Islet precursor cell (in vitro differentiated cells): ENCODE measurements at places on chromosomes 1 and 21.

DNA sequence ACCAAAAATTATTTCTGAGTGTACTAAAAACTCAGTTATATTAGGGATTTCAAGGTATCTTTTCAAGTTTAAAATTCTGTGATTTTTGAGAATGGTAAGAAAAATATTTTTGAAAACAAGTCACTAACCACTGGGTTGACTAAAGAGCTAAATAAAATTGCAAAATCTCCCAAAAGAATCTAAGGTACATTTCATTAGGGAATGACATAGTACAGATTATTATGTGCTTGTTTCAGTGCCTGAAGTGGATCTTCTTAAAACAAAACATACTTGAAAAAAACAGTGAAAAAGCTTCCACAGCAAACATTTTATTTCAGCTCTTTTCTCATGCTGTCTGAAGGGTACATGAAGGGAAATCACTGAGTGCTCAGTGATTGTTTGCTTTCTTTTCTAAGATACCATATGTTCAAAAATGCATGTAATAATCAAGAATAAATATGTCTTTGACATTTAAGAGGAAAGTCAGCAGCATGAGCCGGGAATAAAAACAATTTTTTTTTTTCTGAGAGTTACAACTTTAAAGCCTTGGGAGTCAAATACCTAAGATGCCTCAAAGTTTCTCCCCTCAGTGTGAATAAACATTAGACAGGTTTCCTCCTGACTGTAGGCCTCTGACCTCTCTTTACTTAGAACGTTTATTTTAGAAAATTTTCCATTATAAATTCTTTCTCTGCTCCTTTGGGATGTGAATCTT lies 200.7 kb downstream of the KCNT2 start:
- DNase-seq: no peak

GRCh38 chr1:227111782-227112181 lies 171.7 kb downstream of the COQ8A start:
- DNase-seq: no peak

- no peak for DNase-seq
These were observed 465.2 kb downstream of the NCAM2 start for GRCh38 chr21:21463456-21463855.

DNA sequence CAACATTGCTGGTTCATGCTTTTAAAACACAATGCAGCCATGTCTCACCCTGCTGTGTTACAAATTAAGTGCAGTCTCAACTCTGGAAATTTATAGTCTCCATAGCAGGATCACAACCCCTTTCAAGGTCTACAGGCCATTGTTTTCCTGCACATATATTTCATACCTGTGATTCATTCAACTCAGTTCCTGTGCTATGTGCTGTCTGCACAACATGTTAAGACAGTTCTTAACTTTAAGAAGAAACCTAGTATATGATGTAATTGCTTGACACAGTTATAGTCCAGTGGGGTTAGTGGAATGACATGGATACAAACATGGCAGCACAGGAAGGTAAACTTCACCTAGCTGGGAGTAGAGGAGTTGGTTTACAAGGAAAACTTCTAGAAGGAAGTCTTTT lies 106.4 kb downstream of the IFI44 start:
- DNase-seq: no peak

DNA sequence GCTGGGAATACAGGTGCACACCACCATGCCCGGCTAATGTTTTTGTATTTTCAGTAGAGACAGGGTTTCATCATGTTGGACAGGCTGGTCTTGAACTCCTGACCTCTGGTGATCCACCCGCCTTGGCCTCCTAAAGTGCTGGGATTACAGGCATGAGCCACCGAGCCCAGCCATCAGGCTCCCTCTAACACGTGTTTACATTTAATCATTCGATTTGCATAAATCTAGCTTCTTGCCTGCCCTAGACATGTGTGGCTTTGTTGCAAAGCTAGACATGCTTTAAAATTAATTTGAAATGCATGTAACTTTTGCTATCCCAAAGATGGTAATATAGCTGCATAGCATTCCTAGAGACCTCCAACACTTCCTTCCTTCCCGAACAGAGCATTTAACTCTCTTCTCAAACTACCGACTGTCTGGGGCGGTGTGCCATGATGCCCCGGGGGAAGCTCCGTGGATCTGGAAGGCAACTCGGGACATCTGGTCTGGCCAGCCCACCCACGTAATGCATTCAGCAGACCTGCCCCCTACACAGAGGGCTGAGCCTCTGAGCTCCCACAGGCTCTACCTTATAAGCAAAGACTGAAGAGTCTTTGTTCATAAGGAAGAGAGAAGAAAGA lies 34.6 kb upstream of the NID1 start:
- DNase-seq: peak; percentile 88

- DNase-seq: no peak
These were observed 15.7 kb downstream of the REG4 start for GRCh38 chr1:119795261-119796200.

DNA sequence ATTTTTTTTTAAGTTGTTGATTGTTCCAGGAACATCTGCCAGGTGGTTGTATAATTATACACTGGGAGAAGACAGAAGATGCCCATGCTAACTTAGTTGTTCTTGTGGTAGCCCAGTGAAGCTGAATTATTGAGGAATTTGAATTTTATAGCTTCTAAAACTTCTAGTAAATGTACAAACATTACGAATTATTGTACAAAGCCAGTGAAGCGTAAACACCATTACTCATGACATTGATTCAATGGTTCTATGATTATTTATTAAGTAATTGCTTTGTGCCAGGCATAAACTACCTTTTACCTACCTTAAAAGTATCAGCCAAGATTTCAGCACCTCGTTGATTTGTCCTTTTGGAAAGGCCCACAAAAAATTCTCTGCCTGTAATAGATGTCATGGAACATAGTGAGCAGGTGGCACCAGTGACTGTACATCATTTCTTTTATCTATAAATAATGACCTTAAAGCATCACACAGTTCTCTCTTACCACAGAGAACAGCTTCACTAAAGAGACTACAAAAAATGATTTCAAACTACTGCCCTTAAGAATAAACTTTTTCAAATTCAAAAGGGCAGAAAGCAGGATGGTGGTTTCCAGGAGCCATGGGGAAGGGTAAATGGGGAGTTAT lies 74.9 kb upstream of the BCL10 start:
- DNase-seq: no peak

DNA sequence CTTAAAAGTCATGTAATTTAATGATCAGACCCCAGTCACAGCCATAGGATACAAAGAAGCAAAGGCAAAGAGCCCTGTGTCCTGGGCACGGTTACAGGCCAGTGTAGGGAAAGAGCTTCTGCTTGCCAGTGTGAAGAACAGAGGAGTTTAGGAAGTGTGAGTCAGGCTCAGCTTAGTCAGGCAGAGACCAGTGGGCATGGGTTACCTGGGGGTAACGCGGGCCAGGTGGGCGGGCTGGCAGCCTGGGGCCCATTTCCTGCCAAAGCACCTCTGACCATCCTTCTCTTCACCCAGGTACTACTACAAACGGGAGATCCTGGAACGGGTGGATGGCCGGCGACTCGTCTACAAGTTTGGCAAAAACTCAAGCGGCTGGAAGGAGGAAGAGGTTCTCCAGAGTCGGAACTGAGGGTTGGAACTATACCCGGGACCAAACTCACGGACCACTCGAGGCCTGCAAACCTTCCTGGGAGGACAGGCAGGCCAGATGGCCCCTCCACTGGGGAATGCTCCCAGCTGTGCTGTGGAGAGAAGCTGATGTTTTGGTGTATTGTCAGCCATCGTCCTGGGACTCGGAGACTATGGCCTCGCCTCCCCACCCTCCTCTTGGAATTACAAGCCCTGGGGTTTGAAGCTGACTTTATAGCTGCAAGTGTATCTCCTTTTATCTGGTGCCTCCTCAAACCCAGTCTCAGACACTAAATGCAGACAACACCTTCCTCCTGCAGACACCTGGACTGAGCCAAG lies 4.7 kb downstream of the ELF3 start:
- no peak for DNase-seq

- no peak for DNase-seq
These were observed 72.1 kb downstream of the SKI start for GRCh38 chr1:2300004-2300771.

DNA sequence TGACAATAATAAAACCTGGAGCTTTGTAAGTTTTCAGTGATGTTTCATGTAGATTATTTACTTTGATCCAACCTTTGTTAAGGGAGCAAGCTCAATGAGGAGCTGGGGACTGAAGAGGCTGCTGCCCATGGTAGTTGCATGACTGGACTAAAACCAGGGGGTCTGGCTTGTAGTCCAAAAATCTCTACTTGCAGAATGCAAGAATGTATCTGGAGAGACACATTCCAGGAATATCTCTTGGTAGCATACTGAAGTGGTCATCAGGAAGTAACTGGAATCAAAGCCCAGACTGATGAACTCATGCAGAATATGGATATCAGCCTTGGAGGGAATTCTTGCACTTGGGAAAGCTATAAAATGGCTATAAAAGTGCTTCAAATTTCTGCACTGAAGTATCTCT lies 5.8 kb upstream of the KIAA0040 start:
- peak; percentile 66 for DNase-seq

DNA sequence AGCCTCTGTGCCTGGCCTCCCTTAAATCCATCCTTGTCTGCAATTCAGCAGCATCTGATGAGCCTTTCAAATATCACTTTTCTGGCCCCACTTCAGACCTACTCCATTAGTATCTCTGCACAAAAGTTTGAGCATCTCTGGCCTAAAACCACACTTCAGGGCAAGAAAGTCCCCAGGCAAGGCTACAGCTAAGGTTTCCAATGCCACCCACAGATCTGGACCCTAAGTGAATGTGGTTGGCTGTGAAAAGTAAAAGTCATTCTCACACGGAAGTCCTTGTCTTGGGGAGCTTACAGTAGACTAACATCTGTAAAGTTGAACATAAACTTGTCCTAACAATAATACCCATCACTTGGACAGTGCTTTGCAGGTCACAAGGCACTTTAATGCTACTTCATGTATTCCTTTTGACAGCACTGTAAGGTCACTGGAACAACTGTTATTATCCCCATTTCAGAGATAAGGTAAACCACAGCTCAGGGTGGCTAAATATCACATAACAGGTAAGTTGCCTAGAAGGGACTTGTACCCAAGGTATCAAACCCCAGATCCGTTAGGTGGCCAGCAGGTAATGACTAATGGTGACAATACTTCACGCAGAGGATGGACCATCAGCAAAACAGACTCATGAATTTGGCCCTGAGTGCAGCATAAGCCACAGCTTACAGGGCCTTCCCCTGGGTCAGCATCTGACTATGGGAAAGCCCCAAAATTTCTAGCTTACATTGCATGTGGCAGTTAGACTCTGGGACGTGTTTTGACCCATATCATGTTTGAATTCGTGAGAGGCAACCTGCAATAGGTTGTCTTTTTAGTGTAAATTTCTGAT lies 356.0 kb downstream of the HHAT start:
- DNase-seq: no peak

DNA sequence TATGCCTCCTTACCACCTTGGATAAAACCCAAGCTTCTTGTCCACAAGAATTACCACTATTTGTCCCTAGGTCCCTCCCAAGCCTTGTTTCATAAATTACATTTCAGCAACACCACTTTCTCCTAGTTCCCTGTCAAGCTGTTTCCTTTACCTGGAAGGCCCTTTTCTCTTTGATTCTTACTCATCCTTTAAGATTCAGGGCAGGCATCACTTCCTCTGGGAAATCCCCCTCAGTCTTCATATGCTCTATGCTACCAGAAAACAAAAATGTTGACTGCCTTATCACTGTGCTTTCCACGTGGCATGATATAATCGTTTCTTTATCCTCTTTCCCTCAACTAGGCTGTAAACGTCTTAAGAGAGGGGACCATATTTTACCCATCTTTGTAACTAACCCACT lies 102.7 kb downstream of the LYST start:
- no peak for DNase-seq

DNA sequence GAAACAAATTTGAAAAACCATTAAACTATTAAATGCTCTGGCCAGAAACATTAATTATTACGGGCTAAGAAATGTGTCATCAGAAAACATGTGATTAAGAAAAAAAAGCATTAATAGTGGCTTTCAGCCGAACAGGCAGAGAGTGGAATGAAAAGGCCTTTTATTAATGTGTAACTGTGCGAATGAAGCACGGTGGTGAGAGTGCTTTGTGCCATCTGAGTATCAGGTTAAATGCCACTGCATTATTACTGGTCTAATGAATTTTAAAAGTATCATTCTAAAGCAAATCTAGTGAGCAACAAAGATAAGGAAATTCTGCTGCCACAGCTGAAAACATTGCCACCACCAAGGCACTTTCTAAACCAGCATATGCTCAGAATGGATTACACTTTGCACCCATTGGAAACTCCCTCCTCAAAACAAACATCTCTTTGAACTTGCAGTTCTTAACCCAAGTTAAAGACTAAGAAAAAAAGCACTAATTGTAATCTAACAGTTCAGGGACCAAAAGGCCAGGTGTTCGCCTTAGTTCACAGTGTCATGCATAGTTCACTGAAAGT lies 30.0 kb upstream of the SSX2IP start:
- DNase-seq: no peak

- DNase-seq: peak; percentile 38
These were observed 174.2 kb downstream of the PTPRU start for GRCh38 chr1:29410476-29410875.

DNA sequence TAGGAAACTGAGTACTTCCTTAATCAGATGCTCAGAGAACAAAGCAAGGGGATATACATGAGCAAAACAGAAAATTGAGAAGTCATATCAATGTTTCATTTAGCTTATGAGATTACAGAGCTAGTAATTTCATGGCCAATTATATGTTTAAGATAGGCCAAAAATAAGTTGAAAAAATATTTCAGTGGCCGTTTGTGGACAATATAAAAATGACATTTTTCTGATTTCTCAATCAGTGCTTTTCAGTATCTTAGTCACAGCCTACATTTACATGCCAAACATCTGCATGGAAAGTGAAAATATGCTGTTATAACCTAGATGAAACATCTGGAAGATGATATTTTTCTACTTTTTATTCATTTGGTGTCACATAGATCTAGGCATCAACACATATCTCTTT lies 192.5 kb downstream of the HLX start:
- DNase-seq: no peak

DNA sequence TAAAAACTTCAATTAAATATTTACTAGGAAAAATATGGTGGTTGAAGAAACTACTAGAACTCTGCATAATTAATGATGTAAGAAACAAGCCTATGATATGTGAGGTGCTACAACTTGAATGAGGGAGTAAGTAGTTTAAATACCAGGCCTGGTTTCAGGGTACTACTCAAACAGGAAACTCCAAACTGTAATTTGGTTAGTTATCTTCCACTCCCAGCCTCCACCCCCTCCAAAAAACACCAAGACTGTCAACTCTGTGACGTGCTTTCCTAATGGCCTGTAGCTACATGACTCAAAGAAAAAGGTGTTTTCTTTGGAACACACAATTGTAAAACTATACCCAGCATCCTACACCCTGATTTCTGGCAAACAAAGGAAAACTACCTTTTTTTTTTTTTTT lies 55.9 kb upstream of the RCC1 start:
- DNase-seq: no peak

- DNase-seq: peak; percentile 42
These were observed 5.0 kb downstream of the GJB3 start for GRCh38 chr1:34785875-34786470.

- DNase-seq: no peak
These were observed 217.6 kb upstream of the SAMSN1 start for GRCh38 chr21:14763695-14764064.
